ENCODE measurements at places on chromosomes 11 and 22.
A peak's percentile ranks its signal among the peaks of the same experiment; 100 is the strongest.

DNA sequence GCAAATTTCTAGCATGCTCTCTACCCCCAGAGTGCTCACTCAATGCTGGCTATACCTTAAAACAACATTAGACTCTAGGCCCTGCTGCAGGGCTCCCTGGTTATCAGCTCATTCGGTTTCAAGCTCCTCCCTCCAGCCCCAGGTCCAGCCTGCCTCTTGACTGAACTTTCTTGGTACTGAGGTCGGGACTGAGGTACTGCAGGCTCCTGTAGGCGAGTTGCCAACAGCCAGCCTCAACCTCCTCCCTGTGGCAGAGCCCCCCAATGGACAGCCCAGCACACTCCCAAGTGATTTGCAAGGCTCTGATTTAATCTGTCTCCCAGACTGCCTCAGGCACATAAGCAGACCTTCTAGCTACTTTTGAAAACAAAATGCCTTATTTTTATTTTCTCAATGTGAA lies 73.6 kb upstream of the EIF3M start:
- no peak for DNase-seq

- no peak for DNase-seq
Measured at GRCh38 chr11:57868491-57868890, 106.9 kb downstream of the CTNND1 start.

DNA sequence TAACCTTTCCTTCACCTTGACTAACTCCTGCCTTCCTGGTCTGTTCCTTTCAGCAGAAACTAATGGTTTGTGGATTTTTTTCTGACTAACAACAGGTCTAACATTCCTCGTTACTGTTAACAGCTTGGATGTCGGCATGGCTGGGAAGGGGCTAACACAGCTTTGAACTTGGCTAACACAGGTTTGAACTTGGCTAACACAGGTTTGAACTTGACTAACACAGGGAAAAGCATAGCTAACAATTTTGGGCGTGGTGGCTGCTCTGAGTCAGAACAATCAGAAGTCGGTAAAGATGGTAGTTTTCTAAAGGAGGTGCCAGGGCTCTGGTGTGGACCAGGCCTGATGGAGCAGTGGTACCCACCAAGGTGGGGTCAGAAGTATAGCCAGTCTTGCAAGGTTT lies 16.1 kb downstream of the MIAT start:
- DNase-seq, result peak; percentile 31

- DNase-seq, result no peak
Measured at GRCh38 chr11:112961751-112962578, 745 bp downstream of the NCAM1 start.

GRCh38 chr11:68455485-68455884 lies 5.1 kb upstream of the PPP6R3 start:
- no peak for DNase-seq

DNA sequence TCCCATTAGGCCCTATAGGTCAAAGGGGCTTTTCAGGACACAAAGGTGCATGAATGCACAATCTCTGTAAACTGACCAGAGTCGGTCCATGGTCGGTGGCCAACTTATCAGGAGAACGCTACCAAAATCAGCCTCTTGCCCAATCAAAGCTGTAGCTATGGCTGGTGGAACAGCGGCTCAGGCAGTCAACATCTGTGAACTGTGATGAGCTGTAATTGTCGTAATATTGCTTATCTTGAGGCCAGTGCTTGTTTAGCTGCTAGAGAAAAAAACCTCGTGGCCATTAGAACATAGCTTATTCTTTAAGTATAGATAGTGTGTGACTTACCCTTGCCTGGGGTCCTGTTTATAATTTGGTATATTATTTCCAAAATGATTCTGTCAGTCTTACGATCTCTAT lies 14.4 kb upstream of the CHST1 start:
- no peak for DNase-seq

- DNase-seq, result no peak
Measured at GRCh38 chr11:128361451-128362020, 225.8 kb downstream of the ETS1 start.

GRCh38 chr11:85086504-85087284 lies 540.5 kb downstream of the DLG2 start:
- DNase-seq, result no peak

DNA sequence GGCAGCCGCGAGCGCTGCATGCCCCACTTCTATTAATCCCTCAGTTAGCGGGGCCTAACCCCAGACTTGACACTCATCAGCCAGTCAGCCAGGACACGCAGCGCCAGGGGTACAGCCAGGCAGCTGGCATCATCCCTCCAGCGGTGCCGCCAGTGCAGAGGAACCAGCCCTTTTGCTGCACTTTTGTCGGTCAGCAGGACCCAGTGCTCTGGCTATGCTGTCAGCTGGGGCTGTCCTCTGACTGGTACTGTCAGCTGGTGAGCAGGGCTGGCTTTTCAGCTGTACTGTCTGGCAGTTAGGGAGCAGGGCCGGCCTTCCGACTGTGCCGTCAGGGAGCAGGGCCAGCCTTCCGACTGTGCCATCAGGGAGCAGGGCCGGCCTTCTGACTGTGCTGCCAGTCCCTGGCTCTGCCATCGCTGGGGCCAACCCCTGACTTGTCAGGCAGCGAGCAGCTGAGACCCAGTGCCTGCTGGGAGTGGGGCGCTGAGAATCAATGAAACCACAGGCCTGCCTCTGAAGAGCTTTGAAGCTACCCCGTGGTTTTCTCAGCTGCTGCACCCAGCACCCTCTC lies 115.4 kb downstream of the KIAA1671 start:
- DNase-seq, result peak; percentile 66

DNA sequence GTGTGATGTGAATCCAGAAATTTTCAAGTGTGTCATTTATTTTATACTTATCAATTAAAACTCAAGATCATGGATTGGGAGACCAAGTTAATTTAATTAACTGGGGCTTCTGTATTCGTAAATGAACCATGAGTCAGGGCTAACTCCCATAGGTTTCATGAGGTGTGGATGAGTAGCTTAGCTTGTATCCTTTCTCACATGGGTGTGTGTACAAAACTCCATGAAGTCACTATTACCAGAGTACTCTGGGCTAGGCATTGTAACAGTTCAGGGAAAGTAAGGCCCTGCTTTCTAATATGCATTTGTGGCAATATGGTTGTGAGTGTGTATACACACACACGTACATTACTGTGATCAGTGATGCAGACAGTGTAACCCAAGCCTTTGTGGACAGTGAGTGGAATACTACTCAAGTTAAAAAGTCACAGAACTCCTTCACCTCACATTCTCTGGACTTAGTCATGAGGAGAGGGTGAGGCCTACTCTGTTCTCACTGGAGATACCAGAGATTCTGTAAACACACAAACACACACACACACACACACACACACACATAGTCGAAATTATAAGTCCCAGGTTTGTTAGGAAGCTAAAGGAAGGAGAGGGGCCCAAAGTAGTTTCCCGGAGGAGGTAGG lies 3.5 kb downstream of the CNTF start:
- DNase-seq, result no peak

GRCh38 chr11:46417711-46418110 lies 26.1 kb upstream of the CHRM4 start:
- DNase-seq, result no peak

GRCh38 chr11:120929664-120930154 lies 94.2 kb upstream of the TBCEL start:
- DNase-seq, result peak; percentile 11

GRCh38 chr22:38505541-38506117 lies 482 bp downstream of the DDX17 start:
- DNase-seq, result peak; percentile 47

DNA sequence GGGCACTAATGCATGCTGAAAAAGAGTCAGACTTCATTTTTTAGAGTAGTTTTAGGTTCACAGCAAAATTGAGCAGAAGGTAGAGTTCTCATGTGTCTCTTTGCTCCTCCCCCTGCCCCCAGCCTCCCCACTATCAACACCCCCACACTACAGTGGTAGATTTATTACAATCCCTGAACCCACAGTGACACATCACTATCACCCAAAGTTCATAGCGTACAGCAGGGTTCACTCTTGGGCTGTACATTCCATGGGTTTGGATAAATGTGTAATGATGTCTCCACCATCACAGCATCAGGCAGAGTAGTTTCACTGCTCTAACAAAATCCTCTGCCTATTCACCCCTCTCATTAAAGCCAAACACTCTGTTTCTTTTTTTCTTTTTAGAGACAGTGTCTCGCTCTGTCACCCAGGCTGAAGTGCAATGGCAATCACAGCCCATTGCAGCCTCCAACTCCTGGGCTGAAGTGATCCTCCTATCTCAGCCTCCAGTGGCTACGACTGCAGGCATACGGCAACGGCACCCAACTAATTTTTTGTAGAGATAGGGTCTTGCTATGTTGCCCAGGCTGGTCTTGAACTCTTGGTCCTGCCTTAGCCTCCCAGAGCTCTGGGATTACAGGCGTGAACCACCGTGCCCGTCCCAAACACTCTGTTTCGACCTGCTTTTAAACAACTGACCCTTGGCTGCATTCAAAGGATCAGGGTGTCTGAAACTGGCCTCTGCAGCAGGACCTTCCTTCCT lies 4.1 kb downstream of the BEST1 start:
- no peak for DNase-seq

- no peak for DNase-seq
Measured at GRCh38 chr11:81237139-81237538, 1496.5 kb downstream of the FAM181B start.

GRCh38 chr11:17171916-17172315 lies 35.9 kb downstream of the PIK3C2A start:
- no peak for DNase-seq

- no peak for DNase-seq
Measured at GRCh38 chr11:61968758-61969390, 1.4 kb upstream of the FTH1 start.

- no peak for DNase-seq
Measured at GRCh38 chr11:31045335-31045734, 324.2 kb downstream of the DCDC1 start.

GRCh38 chr11:116312570-116313391 lies 460.0 kb downstream of the BUD13 start:
- no peak for DNase-seq

DNA sequence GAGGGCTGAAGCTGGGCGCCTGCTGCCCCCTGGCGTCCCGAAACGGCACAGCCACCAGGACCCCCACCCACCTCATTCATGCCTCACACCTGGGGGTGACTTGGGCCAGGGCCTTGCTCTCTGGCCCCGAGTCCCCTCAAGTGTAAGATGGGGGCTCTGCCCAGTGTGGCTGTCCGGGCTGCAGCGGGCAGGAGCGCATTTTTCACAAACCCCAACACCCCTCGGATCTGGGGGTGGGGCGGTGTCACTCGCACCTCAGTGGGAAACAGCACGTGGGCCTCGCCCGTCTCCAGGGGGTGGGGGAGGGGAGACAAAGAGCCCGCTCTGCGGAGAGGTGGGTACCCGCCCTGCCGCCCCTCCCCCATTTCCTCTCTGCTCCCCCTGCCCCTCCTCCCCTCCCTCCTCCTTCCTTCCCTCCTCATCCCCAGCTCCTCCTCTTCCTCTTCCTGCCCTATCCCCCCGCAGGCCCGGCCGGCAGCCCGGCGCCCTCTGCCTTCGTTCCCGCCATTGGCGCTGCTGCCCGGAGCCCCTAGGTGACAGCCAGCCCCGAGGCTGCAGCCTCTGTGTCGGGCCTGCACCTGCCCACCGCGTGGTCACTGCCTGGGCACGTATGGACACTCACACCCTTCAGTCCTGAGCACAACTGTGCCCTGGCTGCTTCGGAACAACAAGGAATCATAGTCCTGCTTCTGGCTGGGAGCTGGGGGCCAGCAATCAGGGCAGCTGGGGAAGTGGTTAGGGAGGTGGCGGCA lies 6.8 kb upstream of the CDKN1C start:
- peak; percentile 60 for DNase-seq

- no peak for DNase-seq
Measured at GRCh38 chr22:44936201-44936600, 73.6 kb downstream of the PHF21B start.

DNA sequence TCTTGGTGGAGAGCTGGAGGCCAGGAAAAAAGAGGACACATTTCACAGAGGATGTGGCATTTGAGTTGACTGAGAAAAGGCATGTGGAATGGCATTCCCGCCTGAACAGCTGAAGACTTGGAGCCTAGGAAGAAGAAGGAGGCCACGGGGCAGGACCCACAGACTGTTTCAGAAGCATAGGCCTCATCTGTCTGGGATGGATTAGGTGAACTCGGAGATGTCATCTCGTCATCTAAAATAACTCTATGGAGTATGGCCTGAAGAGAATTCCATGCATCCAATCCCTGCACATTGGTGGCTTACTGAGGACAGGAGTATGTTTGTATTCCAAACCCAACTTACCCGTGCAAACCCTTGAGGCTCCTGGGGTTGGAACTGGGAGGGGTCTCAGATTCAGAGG lies 16.4 kb downstream of the SPATA19 start:
- no peak for DNase-seq

DNA sequence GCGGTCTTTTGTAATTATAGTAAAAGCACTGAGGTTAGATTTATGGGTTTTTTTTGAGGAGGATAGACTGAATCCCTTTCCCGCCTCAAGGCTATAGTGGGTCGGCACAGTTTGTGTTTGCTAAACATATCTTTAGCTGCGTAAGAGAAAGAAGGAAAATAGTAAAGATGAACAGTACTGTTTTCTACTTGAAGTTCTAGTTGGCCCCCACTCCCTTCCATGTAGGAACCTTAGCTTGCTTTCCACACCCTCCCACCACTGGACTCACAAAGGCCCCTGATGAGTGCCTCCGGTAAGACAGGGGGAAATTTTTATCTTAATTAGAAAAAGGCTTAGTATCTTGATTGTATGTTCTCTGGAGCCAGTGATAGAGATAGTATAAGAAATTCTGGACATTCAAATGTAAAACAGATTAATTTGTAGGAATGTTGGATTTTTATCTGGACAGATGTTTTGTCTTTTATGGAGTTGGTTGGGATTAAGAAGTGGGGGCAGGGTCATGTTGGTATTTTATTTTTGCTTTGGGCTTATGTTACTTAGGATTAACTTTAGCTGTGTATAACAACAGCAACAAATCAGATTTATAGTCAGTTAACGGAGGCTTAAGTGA lies 49.4 kb downstream of the PTPRJ start:
- no peak for DNase-seq

GRCh38 chr11:25317216-25317615 lies 820.4 kb downstream of the LUZP2 start:
- DNase-seq, result no peak

DNA sequence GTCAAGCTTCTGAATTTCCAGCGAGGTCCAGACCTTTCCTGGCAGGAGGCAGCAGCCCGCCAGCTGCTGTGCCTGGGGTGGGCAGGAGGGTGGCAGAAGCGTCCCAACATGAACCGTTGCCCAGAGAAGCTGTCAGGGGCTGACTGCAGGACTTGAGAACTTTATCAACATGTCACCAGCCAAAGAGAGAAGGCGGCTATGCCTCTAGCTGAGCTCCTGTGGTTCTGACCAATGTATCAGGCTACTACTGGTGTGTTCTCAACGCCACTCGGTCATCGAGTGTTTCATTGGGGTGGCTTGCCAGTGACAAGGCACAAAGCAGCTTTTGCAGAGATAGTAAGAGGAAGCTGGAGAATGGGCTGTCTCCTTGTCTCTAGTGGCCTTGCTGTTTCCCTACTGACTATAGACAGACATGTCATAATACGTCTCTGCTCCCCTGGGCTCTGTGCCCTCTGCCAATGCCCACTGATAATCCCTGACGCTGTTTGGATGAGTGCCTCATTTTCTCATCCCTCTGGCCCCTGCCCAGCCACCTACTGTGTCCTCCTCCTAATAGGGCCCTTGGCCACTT lies 17.6 kb upstream of the ASCC2 start:
- DNase-seq, result no peak
